NCI-H187 (cell line): ENCODE measurements at places on chromosomes 3 and 15.

- DNase-seq = no peak
These were observed 359 bp downstream of the TPM1 start for GRCh38 chr15:63042877-63043334.

GRCh38 chr3:61343543-61343942, 92.3 kb upstream of the FHIT start:
- DNase-seq = no peak

GRCh38 chr3:42780398-42780797, 7.3 kb upstream of the CCDC13 start:
- DNase-seq = no peak

- no peak for DNase-seq
These were observed 417 bp downstream of the TBCCD1 start for GRCh38 chr3:186566772-186567071.

DNA sequence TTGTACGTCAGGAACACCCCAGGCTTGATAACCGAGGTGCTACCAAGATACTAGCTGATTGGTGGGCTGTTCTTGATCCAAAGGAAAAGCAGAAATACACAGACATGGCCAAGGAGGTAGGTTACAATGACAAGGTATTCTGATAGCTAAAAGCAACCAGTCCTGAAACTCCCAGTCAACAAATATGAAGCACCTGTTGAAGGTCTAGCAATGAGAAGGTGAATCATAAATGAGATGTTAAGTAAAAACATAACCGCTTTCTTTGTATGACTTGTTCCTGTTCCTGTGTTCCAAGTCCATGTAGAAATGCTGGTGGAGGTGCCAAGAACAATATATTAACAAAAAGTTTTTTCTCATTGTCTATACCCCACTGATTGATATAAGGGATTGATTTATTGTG, 194.0 kb downstream of the BBX start:
- no peak for DNase-seq

- no peak for DNase-seq
These were observed 183.7 kb upstream of the KCNH8 start for GRCh38 chr3:18964640-18965039.

DNA sequence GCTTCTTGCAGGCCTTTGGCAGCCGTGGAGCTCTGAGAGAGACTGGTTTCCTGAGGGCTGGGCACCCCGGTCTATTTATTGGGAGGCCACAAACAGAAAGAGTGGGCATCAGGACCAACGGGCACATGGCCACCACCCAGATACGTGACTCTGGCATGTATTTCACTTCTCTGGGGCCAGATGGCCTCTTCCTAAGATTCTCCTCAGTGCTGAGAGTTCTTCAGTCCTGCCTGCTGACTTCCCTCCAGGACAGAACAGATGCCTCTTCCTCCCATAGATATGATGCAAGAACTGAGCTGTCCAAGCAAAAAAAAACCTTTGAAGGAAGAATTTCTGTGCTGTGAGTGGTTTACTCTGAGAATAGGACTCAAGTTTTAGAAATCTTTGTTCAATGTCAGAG, 107.7 kb downstream of the IGF2BP2 start:
- DNase-seq = no peak

DNA sequence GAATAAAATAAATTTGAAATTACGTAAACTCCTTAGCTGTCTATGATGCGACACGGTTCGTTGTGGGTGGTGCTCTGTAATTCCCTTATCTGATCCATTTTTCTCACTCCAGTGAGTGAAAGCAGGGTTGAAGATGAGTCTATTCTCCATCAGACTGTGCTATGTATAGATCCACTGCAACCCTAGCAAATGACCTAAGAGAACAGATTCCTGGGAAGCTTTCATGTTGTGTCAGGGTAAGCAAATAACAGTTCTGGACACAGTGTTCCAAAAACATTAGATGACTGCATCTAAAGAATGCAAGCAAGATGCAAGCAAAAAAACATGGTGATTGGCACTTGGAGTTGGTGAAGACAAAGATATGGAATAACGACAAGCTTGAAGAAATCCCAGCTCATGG, 239.3 kb downstream of the SLC9A9 start:
- DNase-seq = no peak

GRCh38 chr3:186316666-186317260, 45.3 kb downstream of the DGKG start:
- DNase-seq = no peak

DNA sequence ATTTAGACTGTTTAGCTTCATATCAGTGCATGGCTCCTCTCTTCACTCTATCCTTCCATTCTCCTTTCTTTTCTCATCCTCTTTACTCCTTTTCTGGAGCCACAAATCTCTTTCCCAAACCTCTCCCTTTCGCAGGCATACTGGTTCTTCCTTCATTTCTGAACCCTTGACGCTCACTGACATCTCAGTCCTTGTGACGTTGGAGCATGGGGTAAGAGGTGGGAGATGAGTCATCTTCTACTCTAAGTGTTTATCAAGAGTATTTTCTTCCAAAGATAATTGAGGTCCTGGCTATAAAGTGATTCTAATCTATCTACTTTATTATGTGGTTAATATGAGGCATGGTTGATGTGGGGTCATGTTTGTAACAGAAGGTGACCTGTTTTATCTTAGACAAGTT, 414.2 kb downstream of the AGBL1 start:
- no peak for DNase-seq

DNA sequence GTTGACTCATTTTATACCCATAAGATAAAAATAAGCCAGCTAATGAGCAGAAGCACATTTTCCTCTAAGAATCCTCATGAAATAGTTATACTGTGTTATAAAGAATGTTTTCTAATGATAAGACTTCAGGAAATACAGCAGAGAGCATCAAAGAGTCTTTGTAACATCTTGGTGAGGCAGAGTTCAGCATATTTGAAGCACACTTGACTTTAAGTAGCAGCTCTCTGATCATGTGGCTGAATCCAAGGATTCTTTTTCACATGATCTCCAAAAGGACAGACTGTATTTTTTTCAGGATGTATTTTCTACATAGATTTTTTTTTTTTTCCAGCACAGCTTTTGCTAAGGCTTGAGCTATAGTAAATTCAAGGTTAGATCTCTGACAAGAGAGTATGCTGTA, 195.1 kb downstream of the SI start:
- DNase-seq = no peak

DNA sequence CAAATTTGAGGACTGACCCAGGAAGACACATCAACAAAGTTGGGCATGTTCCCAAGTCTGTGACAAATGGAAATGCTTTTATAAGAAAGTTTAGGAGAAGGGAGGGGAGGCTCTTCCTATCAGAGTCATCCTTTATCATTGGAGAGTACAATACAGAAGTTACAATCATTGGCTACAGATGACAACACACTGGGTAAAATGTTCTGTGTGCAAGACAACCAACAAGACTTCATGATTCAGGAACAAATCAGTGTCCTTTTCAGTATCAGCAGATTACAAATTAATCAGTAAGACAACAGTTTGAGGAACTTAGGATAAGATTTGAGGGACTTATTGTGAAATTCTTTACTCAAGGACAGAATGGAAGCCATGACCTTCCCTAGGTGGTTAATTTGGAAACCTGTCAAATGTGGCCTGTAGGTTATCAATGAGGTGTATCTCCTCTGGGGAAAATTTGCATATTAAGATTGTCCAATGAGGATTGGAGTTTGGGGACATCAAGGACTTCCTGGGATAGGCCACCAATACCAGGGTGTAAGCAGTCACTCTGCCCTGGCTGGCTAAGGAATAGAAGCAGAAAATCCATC, 274.4 kb upstream of the RORA start:
- DNase-seq = no peak

GRCh38 chr15:91968610-91969009, 115.1 kb downstream of the SLCO3A1 start:
- no peak for DNase-seq

GRCh38 chr3:122295266-122296062, 29.6 kb upstream of the CSTA start:
- no peak for DNase-seq

DNA sequence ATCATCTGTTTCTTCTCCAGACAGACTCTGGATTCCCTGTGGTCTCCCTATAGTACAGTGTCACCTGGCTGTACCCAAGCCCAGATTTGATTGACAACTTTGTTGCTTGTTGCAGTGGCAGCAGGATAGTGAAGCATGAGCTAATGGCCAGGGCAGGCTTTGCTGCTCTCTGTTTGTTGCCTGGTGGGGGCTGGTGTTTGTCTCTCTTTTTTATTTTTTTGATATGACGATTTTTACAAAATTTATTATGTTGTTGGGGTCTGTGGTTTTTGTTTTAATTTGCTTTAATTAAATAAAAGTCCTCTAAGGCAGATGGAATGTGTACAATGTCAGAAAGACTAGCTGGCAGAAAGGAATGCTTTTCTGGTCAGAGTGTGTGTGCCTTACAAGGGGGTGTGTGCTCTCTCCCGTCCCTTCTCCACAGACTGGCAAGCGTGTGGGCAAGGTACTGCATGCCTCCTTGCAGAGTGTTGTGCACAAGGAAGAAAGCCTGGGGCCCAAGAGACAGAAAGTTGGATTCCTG, 15.2 kb upstream of the CLEC3B start:
- DNase-seq = no peak

- DNase-seq = no peak
These were observed 149.5 kb downstream of the ITPR1 start for GRCh38 chr3:4642611-4643010.

DNA sequence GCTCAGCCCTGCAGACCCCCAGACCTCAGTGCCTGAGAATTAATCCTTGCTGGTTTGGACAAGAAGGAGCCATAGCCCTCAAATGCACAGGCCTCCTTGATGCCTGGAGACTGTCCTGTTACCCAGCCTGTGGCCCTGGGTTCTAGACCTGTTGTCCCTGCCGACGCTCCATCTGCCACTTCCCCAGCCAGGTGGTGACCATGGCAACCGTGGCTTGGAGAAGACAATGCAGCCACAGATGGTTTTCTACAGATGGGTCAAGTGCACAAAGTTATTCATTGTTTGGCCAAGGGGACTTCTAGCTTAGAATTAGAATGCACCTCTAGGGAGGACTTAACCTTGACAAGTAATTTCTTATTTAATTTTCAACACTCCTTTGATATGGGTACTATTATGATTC, 297.1 kb downstream of the UACA start:
- no peak for DNase-seq

DNA sequence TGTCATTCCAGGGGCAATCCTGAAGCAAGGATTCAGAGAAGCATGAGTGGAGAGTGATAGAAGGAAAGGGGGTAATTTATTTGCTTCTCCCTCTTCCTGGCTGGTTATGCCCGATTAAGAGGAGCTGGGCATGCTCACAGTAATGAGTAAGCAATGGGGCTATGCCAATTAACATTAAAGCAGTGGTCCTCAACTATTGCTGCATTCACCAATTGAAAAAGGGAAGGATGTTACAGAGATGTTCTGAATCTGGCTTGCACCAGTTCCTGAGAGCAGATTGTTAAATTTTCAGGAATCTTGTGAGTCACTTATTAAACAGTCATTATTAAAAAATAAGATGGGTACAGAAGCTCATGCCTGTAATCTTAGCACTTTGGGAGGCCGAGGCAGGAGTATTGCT, 85.9 kb upstream of the ZBTB20 start:
- DNase-seq = no peak

- DNase-seq = no peak
These were observed 45.9 kb downstream of the CMSS1 start for GRCh38 chr3:99863588-99863987.

GRCh38 chr15:43771816-43772215, 5.0 kb downstream of the ELL3 start:
- no peak for DNase-seq

DNA sequence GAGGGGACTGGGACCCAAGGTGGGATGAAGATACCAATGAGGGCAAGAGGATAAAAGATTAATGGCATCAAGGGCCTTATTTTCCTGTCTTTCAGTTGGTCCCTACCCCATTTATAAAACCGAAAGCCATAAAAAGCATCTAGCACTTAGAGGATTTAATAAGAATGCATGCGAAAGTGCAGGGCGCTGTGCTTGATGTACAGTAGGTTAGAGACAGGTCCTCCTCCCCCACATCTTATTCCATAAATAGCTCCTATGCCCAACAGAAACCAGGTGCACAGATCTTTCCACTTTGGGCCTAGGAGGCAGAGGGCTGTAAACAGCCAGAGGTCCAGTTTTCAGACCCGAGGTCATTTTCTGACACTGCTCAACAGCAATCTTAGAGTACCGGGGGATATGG, 1.2 kb downstream of the LPCAT4 start:
- no peak for DNase-seq
